Left lung (tissue), 14 donors: ENCODE measurements at places on chromosomes 16 and 17. TPM values are rescaled to one million over a fixed set of nuclear protein-coding genes. Genes with fewer than 3 reads are reported as not detected.

DNA sequence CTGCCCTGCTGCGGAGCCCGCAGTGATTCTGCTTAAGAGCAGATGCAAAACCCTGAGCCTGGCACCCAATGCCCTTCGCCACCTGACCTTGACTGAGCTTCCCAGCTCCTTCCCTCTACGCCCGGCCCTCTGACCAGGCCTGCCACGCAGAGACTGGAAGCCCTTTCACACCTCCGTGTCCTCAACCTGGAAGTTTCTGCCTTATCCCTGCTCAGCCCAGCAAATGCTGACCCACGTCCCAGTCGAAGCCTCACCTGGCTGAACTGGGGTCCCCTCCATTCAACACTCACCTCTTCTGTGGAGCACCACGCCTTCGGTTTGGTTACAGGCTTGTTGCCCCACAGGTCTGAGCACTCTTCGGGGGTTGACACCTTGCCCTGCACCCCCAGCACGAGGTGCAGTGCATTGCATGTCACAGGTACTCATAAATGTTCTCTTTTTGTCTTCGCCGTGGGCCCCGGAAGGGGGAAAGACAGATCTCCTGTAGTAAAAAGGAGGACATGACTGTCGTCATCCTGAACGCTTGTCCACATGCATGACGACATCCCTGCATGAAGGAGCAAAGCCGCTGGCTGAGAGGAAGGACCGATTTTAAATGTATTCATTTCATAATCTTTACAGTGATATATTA lies 153.6 kb upstream of the TNRC6C start:
- H3K27ac ChIP-seq, result no peak overlapping the region
- H3K27me3 ChIP-seq, result peaks cover 30% of the 10 kb centered on the region
- no peak overlapping the region for H3K4me3 ChIP-seq
- DNase-seq, result no peak
- H3K36me3 ChIP-seq, result no peaks in the 10 kb centered on the region

- no peaks in the 10 kb centered on the region for H3K36me3 ChIP-seq
- peaks cover 26% of the 10 kb centered on the region for H3K27me3 ChIP-seq
- no peak for DNase-seq
- H3K4me3 ChIP-seq, result no peak overlapping the region
Measured at GRCh38 chr17:77651988-77652387, 306.5 kb upstream of the TNRC6C start.

GRCh38 chr16:3173892-3174617 lies 13.9 kb upstream of the OR1F1 start:
- H3K4me1 ChIP-seq, result peaks cover 25% of the 10 kb centered on the region
- no peaks in the 10 kb centered on the region for H3K36me3 ChIP-seq
- no peak overlapping the region for H3K27ac ChIP-seq
- DNase-seq, result no peak
- no peak overlapping the region for H3K4me3 ChIP-seq

DNA sequence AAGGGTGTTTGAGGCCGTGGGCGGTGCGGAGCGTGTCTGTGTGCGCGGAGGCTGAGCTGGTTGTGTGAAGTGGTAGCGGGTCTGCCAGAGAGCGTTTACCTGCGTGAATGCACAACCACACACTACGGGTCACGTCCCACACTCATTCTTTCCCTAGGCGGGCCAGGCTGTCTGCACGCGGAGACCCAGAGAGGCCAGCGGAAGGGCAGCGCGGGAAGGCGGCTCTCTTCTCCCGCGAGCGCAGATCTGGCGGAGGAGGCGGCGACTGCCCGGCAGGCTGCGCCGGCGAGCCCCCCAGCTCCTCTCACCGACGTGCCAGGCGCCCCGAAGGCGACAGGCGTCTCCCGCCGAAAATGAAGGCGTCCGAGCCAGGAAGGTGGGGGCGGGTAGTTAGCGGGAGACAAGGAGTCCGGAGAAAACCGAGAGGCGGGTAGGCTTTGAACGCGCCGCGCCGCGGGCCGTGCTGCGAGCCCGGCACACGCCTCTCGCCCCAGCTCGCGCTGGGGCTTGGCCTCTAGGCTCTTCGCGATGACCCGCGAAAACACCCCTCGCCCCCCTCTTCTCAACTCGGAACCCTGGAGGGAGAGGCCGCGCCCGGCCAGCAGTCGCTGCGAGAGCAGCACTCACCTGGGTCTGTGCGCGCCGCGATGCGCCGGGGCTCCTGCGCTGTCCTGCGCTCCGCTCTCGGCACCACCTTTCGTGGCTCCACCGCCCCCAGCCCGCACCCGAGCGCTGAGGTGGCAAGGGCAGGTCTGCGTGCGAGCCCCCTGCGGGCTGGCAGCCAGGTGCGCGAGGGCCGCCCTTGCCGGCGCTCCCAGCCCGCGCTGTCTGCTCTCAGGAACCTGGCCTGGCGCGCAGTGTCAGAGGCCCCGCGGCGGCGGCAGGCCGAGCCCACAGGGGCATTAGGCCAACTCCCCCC lies 2.0 kb upstream of the FOXF1 start:
- H3K4me1 ChIP-seq, result peaks cover 43% of the 10 kb centered on the region
- no peaks in the 10 kb centered on the region for H3K36me3 ChIP-seq
- H3K4me3 ChIP-seq, result peak overlapping the region; percentile 54
- peaks cover 87% of the 10 kb centered on the region for H3K27me3 ChIP-seq
- no peak for DNase-seq

- H3K4me1 ChIP-seq, result no peaks in the 10 kb centered on the region
- no peak for DNase-seq
- H3K36me3 ChIP-seq, result no peaks in the 10 kb centered on the region
- H3K27me3 ChIP-seq, result peaks cover 44% of the 10 kb centered on the region
- H3K27ac ChIP-seq, result no peak overlapping the region
Measured at GRCh38 chr17:79749156-79749815, 18.5 kb downstream of the ENPP7 start.

The TANC2 gene
- total RNA-seq, result 106 TPM

The GP1BA gene
- total RNA-seq, result 0.96 TPM

The CDH1 gene
- 292 TPM for total RNA-seq

The TXNL4B gene
- 9.8 TPM for total RNA-seq

The SLFN12L gene
- 4.0 TPM for total RNA-seq

The CFAP97D1 gene
- total RNA-seq, result not detected
